Stimulated activated naive CD4-positive, alpha-beta T cell treated with Interleukin-2 at 50 U/mL for 16 hours (primary cell): ENCODE measurements at places on chromosomes 6 and 20.

DNA sequence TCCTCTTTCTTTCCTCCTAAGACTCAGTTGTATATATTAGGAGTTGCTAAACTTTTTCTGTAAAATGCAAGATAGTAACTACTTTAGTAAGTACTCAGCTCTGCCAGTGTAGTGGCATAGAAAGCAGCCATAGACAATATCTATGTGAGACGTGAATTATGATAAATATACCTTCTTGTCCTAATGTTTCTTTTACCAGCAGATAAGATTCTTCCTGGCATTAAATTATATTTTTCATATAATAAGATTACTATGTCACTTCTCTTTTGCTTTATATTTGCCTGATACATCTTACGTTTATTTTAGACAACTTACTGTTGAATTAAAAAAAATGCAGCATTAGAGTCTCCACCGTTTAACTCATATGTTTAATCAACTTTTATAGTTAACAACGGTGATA, 51.7 kb downstream of the HDGFL1 start:
- no peak for DNase-seq

DNA sequence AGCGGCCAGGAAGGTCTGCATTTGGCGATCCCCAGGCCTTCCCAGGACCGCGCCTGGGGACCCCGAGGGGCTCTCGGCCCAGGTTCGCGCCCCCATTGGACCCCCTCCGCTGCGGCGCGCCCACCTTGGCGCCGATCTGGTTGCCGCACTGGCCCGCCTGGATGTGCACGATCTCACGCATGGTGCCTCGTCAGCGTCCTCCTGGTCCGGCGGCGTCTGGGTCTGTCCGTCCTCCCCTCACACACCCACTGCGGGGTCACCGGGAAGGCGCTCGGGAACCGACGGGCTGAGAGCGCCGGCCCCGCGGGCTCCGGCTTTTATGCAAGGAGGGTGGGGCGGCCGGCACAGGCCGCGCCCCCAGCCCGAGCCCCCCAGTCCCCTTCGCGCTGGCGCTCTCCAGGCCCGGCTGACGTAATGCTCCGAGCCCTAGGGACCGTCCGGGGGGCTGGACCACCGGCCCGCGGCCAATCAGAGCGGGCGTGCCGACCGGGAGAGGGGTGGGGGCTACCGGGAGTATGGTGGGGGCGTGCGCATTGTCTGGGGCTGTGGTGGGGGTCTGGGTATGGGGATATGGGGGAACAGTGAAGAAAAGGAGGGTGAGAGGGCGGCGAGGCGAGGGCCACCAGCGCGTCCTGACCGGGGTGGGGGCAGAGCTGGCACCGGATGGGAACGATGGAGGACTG, at the start of gene TUBB2B:
TUBB2B (minus strand) TSS at position 291 of the 683 bp plus-strand sequence; CDS start at position 181, 110 bp downstream.
- DNase-seq = no peak

- no peak for DNase-seq
Observed at GRCh38 chr6:24872779-24873178, 63.0 kb downstream of the RIPOR2 start.

- no peak for DNase-seq
Observed at GRCh38 chr6:150767571-150768018, 97.9 kb upstream of the MTHFD1L start.

- no peak for DNase-seq
Observed at GRCh38 chr20:62242176-62242575, 3.9 kb downstream of the OSBPL2 start.

DNA sequence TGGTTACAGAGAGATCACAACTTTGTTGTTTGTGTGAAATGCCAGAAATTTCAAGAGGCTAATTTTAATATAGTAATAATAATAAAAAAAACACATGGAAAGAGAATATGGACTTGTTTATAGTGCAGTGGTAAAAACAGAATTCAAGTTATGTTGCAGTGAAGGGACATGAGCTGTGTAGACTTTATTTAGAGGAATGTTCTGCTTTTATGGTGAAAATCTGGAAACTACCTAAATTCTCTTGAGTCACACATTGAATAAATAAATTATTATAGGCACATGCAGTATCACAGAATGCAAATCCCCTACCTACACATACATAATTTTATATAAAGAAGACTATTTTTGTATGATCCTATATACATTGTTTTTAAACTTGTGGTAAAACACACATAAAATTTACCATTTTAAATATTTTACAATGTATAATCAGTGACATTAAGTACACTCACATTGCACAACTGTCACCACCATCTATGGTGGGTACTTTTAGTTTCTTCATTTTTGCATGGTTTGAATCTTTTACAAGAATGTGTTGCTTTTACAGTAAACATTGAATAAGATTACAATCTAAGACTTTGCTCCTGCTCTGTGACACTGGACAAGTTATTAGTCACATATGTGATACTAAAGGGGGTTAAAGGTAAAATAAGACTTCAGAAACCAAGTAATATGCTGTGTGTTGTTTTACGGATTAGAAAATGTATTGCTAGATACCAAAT, 107.4 kb downstream of the B3GAT2 start:
- no peak for DNase-seq

- no peak for DNase-seq
Observed at GRCh38 chr20:1835186-1836035, 59.8 kb upstream of the SIRPA start.

DNA sequence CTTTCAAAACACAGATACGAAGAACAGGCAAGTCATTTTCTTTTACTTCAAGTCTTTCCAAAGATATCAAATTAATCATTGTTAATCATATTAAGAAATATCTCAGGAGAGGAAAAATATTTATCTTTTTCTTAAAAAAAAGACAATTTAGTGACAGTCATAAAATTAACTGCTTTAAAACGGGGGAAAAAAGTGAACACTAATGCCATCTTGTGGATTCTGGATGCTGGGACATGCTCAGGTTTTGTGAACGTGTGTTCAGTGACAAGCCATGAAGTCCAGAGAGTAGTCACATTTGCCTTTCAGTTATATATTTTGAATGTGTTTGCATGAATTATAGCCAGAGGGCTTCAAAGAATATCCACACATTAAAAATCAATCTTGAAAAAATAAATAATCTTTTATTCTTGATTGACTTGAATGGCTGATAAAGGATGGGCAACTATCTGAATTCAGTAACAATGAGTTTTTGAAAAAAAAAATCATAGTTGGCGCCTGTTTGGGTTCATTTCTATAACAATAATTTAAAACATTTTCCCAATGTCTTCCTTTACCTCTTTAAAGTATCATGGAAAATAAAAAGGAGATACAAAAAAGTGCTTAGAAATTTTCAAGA, 74.7 kb upstream of the NOX3 start:
- DNase-seq = no peak

GRCh38 chr6:82875573-82876185, 190.0 kb downstream of the UBE3D start:
- DNase-seq = no peak

- no peak for DNase-seq
Observed at GRCh38 chr6:138052783-138053182, 54.4 kb downstream of the PERP start.

DNA sequence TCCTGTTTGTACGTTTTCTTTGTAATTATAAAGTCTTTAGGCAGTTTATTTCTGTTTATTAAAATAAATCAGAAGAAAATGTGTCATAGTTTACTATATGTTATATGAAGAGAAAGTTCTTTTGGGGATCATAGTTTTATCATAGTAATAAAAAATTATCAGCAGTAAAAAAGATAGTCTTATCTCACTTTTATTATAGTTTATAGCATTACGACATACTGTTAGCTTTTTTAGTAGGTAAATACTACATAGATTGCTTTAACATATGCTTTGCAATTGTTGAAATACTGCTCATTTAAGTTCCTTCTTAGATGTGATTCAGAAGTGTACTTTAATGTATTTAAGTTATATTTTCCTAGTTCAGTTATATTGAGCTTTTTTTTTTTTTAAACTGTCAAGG, 13.9 kb downstream of the QKI start:
- no peak for DNase-seq

DNA sequence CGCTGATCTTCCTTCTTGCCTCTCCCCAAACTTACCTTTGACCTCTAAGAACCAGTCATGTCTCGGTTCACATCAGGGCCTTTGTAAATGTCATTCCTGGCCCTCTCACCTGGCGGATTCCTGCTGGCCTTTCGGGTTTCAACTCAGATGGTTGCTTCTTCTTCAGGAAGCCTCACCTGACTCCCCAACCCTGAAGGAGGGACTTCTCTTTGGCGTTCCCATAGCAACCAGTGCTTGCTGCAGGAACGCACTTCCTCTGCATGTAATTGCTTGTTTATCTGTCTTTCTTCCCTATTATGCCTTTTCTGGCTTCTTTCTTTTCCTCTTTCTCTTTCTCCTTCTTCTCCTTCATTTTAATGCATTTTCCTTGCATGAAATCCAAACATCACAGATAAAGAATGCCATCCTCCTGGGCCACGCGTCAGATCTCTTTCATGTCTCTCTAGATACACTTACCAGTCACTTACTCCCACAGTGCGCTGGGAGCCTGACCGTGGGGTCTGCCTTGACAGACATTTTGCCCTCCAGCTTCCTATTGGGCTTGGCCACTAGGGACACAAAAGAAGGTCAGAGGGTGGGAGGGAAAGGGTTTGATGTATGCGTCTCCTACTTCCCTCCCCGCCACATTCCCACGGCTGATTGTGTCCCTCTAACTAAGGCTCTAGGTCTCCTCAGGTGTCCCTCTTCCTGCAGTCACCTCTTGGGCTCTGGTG, 295.7 kb upstream of the TSHZ2 start:
- DNase-seq = no peak

- DNase-seq = no peak
Observed at GRCh38 chr6:144955859-144956258, 670.7 kb downstream of the UTRN start.

- DNase-seq = no peak
Observed at GRCh38 chr6:105300090-105300489, 102.8 kb downstream of the PREP start.

DNA sequence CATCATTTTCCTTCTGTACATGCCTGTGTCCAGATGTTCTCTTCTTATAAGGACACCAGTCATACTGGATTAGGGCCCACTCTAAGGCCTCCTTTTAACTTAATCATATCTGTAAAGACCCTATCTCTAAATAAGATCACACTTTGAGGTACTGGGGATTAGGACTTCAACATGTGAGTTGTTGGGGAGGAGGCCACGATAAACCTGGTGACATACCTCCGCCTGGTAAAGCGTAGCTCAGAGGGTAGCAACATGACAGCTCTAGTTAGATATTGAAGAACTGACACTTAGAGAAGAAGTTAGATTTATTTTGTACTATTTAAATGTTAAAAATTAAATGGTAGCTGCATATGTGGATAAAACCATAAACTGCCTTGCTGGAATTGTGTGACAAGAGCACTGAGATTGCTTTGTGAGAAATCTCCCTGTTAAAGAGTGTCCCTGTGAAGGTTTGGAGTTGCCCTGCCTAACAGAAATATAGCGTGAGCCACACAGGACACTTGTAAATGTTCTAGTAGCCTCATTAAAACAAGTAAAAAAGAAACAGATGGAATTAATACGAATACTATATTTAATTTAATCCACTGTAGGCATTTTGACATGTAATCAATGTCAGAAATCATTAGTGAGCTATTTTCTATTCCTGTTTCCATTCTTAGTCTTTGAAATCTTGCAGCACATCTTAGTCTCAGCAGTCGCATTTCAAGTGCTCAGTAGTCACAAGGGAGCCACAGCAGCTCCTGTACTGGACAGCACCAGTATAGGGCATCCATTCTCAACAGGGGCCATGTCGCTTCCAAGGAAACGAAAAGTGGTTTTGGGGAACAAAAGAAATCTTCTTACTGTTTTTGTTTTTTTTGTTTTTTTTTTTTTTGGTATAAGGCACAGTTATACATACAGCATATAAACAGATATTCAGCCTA, 13.4 kb downstream of the PLCB1 start:
- no peak for DNase-seq

- DNase-seq = no peak
Observed at GRCh38 chr6:152129691-152130151, 322.2 kb downstream of the ESR1 start.

DNA sequence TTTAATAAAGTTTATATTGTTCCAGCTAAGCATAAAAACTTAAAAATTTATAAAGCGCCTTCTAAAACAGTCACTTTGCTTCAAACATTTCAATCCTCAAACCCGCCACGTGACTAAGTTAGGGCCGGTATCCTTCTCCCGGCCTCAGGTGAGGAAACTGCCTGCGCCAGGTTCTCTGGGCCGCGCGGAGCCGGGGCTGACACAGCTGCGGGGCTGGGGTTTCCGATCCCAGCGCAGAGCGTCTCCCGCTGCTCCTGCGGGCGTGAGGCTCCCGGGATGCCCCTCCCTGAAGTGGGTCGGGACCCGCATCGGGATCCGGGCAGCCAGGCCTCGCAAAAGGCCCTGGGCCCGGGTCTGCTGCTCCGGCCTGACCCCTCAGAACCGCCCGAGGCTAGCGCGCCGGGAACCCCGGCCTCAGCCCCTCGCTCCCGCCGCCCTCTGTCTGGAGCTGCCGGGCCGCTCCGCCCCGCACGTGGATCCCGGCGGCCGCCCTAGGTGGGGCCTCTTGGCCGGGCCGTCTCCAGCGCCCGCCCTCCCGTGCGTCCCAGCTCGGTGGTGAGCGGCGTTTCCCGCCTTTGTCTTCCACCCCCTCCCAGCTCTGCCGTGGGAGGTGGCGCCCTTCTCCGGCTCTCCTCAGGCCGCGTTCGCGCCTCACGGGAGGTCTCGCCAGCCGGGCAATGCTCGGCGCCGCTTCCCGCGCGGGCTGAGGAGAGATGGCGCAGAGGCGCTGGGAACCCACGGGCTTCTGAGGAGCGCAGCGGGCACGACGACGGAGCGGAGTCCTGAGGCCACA, 267.9 kb downstream of the DLL1 start:
- no peak for DNase-seq

DNA sequence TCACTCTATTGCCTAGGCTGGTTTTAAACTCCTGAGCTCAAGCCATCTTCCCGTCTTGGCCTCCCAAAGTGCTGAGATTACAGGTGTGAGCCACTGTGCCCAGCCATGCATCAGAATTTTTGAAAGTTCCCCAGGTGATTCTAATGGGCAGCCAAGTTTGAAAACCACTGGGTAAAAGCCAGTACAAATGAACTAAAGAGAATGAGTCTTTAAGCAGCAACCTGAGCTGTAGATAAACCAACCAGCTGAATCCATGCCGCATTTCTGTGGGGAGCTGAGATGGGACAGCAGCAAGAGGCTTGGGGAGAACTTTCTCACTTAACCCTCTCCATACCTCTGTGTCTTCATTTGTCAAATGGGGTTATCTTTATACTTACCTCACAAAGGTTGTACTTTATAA, 67.5 kb downstream of the VEGFA start:
- no peak for DNase-seq

DNA sequence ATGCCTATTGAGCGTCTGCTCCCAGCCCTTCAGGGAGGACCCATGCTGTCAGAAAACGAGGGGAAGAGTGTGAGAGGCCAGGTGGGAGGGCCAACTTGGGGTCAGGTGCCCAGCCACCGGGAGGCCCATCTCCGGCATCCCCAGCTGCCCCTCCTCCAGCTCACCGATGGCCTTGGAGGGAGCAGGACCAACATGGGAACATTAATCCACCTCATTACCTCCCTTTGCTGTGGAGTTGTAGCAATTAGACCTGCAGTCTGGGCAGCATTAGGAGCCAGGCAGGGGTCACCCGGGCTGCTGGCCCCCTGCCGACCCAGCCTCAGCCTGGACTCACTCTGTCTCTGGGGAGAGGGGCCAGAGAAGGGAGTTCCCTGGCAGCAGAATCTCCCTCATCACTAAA, 25.1 kb downstream of the DLGAP4 start:
- no peak for DNase-seq

GRCh38 chr6:51203504-51203903, 384.8 kb downstream of the TFAP2B start:
- DNase-seq = no peak
